ENCODE measurements at places on chromosomes 11 and 22.

- DNase-seq = no peak
Observed at GRCh38 chr11:92070026-92070889, 154.4 kb upstream of the FAT3 start.

DNA sequence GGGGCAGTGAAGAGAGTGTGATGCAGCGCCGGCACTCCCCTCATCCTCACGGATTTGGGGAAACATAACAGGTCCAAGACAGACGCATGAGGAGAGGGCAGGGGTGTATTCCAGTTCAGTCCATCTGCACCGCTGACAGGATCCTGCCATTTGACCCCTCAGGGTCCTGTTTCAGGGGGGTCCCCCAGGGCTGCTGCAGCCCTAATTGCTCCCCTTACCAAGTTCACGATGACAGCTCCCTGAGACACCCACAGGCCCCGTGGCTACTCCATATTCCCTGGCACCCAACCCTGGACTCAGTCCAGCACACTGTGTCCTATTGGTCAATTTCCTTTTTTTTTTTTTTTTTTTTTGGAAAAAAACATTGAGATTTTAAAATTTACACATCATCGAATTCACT, 41.5 kb downstream of the SHANK2 start:
- no peak for DNase-seq

DNA sequence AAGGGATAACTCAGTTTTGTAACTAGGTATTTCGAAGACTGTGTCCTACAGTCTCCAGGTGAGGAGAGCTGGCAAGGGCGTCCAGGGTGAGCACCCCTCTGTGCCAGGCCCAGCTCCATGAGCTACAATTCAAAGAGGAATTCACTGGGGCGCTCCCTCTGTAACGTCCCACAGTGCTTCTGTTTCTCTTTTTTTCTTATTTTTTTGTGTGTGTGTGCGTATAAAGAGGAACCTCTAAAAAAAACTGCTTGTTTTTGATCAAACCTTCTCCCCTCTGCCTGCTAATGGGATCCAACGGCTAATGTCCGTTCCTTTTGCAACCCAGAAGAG, 17.1 kb downstream of the ASCC2 start:
- DNase-seq = no peak

DNA sequence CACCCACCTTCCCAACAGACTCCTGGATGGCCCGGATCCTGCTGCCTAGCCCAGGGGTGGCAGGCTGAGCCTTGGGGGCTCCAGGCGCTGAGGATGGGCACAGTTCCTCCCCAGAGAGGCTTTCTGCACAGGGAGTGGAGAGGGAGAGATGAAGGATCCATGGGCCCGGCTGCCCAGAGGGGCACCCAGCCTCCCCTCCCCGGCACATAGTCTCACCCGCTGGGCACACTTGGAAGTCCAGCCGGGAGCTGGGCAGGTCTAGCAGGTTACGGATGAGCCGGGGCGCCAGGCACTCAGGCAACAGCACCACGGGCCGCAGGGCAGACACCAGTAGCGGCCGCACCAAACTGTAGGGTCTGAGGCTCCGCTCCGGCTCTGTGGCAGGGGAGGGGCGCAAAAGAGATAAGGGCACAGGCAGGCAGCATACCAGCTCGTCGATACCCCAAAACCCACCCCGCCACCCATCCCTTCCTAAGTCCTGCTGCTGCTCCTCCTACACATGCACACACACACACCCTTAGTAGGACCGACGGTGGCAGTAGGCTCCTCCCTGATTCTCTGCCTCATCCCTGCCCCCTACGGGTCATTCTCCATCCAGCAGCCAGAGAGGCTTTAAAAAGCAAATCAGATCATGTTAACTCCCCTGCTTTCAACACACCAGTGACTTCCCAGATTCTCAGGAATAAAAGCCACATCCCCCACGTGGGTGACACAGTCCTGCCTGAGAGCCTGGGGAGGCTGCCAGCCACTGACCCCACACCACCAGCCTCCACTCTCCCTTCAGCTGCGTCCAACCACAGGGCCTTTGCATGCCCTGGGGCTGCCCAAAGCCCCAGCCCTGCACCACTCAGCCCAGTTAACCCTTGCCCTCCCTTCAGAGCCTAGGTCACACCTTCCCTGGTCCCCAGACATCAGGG, 6.5 kb upstream of the MFNG start:
- DNase-seq = no peak

GRCh38 chr11:4027746-4028145, 66.9 kb upstream of the RRM1 start:
- DNase-seq = no peak

DNA sequence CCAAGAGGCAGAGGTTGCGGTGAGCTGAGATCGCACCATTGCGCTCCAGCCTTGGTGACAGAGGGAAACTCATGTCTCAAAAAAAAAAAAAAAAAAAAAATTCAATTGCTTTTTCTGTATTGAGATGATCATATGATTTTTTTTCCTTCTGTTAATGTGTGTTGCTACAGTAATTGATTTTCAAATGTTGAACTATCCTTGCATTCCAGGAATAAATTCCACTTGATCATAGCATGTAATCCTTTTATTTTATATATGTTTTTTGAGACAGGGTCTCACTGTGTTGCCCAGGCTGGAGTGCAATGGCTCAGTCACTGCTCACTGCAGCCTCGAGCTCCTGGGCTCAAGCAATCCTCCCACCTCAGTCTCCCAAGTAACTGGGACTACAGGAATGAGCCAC, 33.3 kb downstream of the MOV10L1 start:
- DNase-seq = no peak

DNA sequence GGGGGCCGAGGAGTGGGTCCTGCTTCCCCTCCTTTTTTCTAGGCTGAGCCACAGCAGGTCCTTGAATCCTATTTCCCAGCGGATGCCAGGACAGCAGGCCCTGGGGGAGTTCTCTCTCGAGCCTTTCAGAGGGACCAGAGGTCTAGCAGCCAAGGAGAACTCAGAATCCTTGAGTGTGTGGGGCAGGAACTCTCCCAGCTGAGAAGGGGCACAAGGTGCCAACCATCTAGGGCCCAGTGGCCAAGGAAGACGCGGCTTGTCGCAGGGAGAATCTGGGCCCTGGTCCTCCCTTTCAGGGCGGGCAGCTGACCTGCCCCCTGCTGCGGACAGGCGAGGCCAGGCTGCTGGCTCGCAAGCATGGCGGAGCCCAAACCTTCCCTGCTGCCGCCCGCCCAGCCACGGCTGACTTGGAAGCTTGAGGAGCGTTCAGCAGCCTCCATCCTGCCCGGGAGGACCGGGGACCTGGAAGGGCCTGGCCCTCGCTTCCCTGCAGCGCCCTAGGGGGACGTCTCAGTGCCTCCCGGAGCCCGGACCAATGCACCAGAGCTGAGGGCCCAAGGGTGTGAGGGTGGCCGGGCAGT, 972 bp upstream of the TSSC4 start:
- DNase-seq = no peak

GRCh38 chr22:39368461-39368911, 18.7 kb downstream of the SYNGR1 start:
- DNase-seq = no peak

- DNase-seq = no peak
Observed at GRCh38 chr11:45501392-45502225, 163.8 kb downstream of the CHST1 start.

DNA sequence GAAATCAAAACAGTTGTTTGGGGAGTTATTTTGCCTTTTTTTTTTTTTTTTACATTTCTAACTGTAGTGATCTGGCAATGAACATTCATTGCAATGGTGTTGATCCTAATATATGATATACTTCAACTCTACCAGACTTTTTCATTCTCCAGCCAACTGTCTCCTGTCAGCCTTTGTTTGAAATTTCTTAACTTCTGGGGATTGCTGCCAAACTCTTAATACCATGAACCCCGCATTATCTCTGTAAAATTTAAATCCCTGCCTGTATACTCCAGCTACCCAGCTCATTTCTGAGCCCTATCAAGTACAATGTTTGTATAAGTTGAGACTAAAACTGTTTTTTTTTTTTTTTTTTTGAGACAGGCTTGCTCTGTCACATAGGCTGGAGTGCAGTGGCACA, 280.7 kb downstream of the TTC28 start:
- DNase-seq = no peak

- DNase-seq = no peak
Observed at GRCh38 chr11:61354208-61354607, 7.5 kb downstream of the CYB561A3 start.

GRCh38 chr11:120908461-120909181, 115.3 kb upstream of the TBCEL start:
- no peak for DNase-seq

GRCh38 chr11:31780078-31780477, 31.0 kb downstream of the PAX6 start:
- no peak for DNase-seq

DNA sequence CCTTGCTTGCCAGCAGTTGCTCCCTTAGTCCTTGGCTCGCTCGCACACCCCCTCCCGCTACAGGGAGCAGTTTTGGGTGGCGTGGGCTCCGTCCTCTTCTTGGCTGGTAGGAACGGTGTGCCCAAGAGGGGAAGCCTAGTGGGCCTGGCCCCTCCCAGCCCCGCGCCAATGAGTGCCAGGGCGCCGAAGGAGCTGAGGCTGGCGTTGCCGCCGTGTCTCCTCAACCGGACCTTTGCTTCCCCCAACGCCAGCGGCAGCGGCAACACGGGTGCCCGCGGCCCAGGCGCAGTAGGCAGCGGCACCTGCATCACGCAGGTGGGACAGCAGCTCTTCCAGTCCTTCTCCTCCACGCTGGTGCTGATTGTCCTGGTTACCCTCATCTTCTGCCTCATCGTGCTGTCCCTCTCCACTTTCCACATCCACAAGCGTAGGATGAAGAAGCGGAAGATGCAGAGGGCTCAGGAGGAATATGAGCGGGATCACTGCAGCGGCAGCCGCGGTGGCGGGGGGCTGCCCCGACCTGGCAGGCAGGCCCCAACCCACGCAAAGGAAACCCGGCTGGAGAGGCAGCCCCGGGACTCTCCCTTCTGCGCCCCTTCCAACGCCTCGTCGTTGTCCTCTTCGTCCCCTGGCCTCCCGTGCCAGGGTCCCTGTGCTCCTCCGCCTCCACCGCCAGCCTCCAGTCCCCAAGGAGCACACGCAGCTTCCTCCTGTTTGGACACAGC, 1.6 kb downstream of the C11orf87 start:
- no peak for DNase-seq

- DNase-seq = no peak
Observed at GRCh38 chr11:38219636-38220035, 1621.6 kb upstream of the RAG2 start.

- no peak for DNase-seq
Observed at GRCh38 chr22:44126807-44127206, 53.9 kb upstream of the PARVG start.

GRCh38 chr11:115391160-115391559, 113.1 kb downstream of the CADM1 start:
- no peak for DNase-seq

DNA sequence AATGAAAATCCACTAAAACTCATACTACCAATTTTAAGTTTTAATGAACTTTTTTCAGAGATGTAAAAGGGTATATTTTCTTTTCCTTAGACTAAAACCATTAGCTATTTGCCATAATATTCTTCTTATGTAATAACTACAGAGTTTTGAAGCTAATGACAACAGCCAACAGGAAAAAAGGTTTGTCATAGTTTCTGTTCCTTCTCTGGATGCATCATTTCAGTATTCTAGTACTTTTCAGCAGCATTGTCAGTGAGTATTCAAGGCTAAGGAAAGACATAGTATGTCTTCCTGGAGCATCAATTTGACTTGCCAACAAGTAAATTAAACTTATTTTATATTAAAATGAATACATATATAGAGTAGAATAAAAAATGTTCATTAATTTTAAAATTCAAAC, 166.0 kb downstream of the METTL15 start:
- DNase-seq = no peak

DNA sequence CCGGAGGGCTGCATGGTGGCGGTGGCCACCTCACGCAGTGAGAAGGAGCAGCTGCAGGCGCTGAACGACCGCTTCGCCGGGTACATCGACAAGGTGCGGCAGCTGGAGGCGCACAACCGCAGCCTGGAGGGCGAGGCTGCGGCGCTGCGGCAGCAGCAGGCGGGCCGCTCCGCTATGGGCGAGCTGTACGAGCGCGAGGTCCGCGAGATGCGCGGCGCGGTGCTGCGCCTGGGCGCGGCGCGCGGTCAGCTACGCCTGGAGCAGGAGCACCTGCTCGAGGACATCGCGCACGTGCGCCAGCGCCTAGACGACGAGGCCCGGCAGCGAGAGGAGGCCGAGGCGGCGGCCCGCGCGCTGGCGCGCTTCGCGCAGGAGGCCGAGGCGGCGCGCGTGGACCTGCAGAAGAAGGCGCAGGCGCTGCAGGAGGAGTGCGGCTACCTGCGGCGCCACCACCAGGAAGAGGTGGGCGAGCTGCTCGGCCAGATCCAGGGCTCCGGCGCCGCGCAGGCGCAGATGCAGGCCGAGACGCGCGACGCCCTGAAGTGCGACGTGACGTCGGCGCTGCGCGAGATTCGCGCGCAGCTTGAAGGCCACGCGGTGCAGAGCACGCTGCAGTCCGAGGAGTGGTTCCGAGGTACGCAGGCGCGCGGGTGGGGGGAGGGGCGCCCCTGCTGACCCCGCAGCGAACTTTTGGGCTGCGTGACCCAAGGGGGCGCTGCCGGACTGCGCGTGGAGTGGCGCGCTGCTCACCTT, 670 bp downstream of the NEFH start:
- no peak for DNase-seq

- DNase-seq = no peak
Observed at GRCh38 chr22:39646398-39647063, 76.0 kb downstream of the CACNA1I start.
